ENCODE measurements at places on chromosomes 16 and 17.

DNA sequence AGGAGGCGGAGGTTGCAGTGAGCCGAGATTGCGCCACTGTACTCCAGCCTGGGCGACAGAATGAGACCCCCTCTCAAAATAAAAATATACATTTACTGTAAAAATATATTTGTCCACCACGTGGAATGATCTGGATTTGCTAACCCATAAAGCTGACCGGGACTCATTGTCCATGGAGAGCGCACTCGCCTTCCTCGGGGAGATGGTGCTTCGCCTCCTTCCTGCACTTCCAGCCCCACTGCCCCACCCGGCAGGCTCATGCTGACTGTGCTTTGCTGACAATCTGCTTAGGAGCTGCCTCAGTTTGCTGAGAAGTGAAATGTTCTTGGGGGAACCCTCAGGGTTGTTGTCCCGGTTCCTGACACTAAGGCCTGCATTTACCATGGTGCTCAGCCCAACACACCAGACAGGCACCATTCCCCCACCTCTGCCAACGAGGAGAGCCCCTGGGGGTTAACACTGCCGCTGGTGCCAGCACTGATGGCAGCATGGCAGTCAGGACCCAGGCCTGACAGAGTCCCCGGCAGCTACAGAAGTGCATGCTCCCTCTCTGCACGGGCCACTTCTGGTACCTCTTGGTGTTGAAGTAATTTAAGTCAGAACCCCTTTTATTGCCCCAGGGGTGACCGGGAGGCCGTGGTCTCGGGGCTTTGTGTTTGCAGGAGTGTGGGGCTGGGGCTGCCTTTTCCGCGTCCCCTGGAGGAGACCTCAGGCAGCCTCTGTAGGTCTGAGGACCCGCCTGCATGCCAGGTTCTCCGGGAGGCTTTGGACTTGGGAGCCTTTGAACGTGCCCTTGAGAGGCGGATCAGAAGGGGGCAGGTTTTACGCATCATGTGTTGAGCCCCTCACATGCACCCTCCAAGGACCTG lies 2.5 kb downstream of the NUBP2 start:
- no peak for DNase-seq

DNA sequence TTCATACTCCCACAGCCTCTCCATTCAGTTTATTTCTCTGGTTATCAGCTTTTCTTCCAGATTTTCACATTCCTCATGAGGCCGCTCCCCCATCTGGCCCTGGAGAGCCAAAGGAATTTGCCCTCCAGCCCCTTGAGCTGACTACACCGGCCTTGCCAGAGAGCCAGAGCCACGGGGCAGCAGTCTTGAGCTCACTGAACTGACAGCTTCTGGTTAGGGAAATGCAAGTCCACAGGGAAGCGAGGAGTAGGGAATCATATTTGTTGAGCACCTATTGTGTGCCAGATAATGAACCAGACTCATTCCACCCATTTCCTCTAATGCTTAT lies 102.4 kb downstream of the ABCC12 start:
- DNase-seq = no peak

DNA sequence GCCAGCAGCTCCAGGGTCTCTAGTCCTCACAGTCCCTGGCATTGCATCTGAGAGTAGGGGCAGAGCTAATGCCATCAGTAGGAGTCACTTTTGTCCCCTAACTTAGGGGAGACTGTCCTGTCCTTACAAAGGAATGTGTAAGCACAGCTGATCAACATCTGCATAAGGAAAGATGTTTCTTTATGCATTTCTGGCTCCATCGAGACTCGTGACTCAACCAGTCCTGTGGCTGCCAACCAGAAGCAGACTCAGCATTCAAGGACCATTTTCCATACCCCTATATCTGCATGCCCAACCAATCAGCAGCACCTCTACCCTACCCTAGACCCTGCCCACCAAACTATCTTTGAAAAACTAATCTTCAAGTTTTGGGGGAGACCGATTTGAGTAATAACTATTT lies 8.2 kb upstream of the MPP2 start:
- no peak for DNase-seq

- DNase-seq = no peak
Measured at GRCh38 chr16:57192720-57193486, 6.8 kb downstream of the RSPRY1 start.

- no peak for DNase-seq
Measured at GRCh38 chr17:4150096-4150495, 7.1 kb downstream of the CYB5D2 start.

DNA sequence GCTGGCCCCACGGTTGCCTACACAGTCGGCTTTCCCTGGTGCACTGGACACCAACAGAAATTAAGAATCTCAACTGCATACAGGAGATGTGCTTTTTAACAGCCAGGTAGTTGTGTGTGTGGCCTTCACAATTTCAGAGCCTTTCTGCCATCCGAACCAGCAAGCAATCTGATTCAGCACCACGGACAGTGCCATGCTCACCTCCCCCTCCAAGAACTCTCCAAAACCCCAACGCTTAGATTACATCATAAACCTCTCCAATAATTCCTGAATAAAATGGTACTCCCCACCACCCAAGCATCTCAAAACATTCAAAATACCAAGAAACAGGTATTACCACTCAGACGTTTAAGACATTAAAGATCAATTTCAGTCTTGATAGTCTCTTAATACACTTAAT lies 31.8 kb downstream of the USP7 start:
- DNase-seq = no peak

DNA sequence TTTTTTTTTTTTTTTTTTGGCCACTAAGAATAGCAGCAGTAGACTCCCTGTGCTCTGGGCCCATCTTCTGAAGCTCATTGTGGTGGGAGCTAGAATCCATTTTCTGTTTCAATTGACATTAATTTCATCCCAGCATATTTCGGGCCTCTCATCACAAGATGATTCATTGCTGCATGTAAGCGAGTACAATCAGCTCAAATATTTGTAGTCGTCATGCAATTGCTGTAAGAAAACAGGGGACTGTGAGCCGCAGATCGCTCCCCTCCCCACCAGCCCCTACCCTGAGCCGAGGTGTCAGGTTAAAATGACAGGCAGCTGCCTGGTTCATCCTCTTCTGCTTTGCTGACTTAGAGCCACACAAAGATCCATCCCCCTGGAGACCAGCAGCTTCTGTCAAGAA lies 358.8 kb upstream of the CDH5 start:
- DNase-seq = no peak

DNA sequence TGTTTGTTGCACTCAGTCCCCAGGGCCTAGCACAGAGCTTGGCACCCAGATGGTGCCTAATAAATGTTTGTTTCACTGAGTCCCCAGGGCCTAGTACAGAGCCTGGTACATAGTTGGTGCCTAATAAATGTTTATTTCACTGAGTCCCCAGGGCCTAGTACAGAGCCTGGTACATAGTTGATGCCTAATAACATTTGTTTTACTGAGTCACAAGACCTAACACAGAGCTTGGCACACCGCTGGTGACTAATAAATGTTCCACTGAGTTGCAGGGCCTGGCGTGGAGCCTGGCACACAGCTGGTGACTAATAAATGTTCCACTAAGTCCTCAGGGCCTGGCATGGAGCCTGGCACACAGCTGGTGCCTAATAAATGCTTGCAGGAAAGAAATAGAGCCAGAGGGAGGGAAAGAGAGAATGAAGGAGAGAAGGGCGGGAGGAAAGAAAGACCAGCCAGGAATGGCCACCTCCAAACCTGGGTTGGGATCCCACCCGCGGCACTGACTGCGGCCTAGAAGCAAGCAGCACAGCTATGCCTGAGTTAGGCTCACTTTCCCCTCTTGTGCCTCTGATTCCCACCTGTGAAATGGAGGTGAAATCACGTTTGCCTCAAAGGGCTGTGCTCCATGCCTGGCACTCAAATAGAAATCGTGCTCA lies 7.5 kb downstream of the SLC5A11 start:
- DNase-seq = no peak

DNA sequence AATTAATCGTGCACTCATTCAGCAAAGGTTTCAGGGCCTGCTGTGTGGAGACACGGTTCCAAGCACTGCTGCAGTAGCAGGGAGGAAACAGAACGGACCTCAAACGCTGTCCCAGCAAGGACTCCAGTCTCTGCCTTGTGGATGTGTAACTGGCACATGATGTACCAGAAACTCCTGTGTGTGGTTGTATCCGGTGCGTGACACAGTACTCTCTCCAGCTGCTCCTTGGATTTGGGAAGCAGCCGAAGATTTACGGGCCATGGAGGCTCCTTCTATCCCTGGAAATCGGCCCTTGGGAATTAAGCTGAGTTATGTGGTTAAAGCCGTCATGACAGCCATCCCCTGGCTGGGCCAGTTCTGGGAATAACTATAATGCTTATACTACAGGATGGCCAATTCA lies 8.5 kb upstream of the ANKRD11 start:
- no peak for DNase-seq

GRCh38 chr17:67212231-67212630 lies 32.8 kb downstream of the HELZ start:
- no peak for DNase-seq

DNA sequence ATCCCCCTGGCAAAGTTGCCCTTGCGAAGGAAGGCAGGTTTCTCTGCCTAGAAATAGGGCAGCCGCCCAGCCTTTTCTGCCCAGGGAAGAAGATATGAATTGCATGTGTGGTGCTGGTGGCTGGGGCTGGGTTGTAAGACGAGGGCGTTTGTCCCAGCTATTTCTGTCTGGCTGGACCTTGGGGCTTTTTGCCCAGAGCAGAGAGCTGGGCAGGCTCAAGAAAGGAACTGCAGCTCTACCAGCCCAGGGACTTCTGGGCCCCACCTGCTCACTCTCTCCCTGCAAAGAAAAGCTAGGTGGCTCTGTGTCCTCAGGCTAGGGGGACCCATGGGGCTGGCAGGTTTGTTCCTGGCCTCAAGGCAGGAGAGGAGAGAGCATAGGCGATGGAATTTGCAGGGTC lies 586 bp downstream of the CACNG1 start:
- no peak for DNase-seq

DNA sequence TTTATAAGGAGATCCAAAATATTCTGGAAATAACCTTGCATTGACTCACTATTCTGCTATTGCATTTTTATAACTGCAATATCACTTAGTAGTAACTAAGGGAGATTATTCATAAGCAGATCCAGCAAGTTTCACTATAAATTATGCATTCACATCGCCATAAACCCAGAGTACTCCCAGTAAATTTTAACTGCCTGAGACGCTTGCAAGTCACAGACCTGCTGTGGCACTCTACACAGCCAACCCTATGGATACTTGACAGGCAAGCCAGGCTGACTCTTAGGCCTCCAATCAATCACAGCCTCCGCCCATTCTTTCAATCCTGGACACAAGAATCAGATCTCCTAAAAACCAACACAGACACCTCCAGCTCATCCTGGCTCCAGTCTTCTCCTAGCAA lies 28.2 kb downstream of the USP31 start:
- DNase-seq = no peak

- DNase-seq = no peak
Measured at GRCh38 chr17:72282439-72283029, 161.7 kb downstream of the SOX9 start.

- no peak for DNase-seq
Measured at GRCh38 chr17:76193591-76193990, 46.7 kb downstream of the RNF157 start.

- no peak for DNase-seq
Measured at GRCh38 chr16:26214581-26215174, 522.9 kb downstream of the HS3ST4 start.

DNA sequence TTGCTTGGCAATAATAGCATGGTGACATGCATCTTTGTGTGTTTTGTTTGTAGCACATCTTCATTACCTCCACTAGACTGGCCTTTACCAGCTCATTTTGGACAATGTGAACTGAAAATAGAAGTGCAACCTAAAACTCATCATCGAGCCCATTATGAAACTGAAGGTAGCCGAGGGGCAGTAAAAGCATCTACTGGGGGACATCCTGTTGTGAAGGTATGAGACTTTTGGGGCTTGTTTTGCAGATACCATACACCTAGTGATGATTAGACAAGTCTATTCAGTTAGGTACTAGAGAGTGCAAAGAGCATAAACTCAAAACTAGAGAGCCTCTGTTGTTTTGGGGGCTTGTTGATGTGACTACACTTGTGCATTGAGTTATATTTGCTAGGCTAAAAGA lies 41.2 kb downstream of the NFATC3 start:
- DNase-seq = no peak

- no peak for DNase-seq
Measured at GRCh38 chr17:62064029-62064790, 868 bp downstream of the MED13 start.

- DNase-seq = no peak
Measured at GRCh38 chr17:31875081-31875480, 16.0 kb upstream of the COPRS start.

DNA sequence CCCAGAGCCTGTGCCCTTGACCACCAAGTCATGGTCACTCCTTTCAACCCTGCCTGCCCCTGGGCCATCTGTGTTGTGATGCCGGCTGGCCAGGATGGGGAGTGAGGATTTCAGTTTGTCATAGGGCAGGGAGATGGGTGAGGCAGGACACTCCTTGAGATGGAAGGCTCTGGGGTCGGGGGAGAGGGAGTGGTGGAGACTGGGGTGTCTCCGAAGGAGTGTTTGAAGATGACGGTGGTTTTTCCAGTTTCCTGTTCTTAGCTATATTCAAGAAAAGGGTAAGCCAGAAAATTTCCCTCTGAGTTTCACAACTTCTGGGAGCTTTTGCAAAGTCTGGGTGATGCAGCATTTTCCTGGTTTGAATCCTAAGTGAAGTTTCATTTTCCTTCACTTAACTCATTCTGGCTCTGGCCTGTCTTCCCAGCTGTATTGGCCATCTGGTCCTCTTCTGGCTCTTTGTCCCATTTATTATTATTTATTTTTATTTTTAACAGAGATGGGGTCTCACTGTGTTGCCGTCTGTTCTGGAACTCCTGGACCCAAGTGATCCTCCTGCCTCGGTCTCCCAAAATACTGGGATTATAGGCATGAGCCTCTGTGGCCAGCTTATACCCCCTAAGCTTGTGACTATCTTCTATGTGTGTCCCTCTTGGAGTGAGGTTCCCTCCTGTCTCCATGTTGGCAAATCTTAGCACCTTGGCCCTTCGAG lies 27.7 kb downstream of the ABCC1 start:
- DNase-seq = no peak

DNA sequence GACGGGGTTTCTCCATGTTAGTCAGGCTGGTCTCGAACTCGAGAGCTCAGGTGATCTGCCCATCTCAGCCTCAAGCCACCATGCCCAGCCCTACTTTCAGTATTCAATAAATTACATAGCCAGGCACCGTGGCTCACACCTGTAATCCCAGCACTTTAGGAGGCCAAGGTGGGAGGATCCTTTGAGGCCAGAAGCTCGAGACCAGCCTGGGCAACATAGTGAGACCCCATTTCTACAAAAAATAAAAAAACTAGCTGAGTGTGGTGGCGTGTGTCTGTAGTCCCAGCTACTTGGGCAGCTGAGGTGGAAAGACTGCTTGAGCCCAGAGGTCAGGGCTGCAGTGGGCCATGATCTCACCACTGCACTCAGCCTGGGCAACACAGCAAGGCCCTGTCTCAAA lies 8.2 kb downstream of the MIEN1 start:
- DNase-seq = no peak

GRCh38 chr17:77735081-77735565 lies 223.4 kb upstream of the TNRC6C start:
- no peak for DNase-seq

- peak; percentile 13 for DNase-seq
Measured at GRCh38 chr17:28948873-28949184, 2.5 kb downstream of the PHF12 start.

GRCh38 chr17:3803308-3803640 lies 2.3 kb upstream of the ITGAE start:
- DNase-seq = no peak

- no peak for DNase-seq
Measured at GRCh38 chr17:79994602-79995001, 41.1 kb downstream of the TBC1D16 start.

GRCh38 chr17:45747911-45748310 lies 36.2 kb upstream of the CRHR1 start:
- DNase-seq = no peak

GRCh38 chr17:31458829-31459228 lies 67.4 kb downstream of the RAB11FIP4 start:
- no peak for DNase-seq
